ENCODE measurements at places on chromosomes 2 and 18.

DNA sequence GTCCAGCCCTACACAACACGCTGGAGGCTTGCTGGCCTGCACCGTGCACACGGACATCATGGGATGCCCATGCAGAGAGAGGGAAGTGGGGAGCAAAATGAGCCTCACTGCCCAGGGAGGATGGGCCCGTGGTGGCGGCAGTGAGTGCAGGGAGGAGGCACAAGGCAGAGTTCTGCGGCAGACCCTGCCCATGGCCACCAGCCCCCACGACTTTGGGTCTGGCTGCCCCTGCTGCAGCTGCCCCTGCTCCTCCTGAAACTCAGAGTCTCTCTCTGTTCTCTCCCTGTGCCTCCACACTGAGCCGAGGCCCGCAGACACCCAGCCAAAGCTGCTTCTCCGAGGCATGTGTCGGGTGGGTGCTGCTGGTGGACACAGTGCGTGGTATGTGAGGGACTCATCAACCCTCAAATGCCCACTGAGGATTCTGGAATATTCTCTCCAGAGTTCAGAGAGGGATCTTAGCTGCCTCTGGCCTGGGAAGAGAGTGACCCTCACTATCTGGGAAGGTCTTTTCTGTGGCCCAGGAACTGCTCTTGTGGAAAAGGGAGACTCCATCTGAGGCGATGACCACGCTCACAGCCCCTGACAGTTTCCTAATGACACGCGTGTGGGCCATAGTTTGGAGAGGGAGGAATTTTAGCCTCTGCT lies 45.1 kb upstream of the HPCAL1 start:
- DNase-seq = no peak

GRCh38 chr2:20188851-20189250 lies 36.1 kb downstream of the SDC1 start:
- no peak for DNase-seq

DNA sequence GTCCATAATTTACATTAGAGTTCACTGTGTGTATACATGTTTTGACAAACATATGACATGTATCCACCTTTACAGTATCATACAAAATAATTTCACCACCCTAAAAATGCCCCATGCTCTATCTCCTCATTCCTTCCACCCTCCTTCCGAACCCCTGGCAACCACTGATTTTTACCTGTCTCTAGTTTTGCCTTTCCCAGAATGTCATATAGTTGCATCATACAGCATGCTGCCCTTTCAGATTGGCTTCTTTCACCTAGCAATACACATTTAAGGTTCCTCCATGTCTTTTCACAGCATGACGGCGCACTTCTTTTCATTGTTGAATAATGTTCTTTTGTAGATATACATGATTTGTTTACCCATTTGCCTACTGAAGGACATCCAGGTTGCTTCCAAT lies 10.4 kb downstream of the LRPPRC start:
- no peak for DNase-seq

- no peak for DNase-seq
These were observed 62.5 kb upstream of the LPIN2 start for GRCh38 chr18:3075491-3075890.

GRCh38 chr18:7388741-7389140 lies 157.9 kb downstream of the LRRC30 start:
- DNase-seq = no peak

DNA sequence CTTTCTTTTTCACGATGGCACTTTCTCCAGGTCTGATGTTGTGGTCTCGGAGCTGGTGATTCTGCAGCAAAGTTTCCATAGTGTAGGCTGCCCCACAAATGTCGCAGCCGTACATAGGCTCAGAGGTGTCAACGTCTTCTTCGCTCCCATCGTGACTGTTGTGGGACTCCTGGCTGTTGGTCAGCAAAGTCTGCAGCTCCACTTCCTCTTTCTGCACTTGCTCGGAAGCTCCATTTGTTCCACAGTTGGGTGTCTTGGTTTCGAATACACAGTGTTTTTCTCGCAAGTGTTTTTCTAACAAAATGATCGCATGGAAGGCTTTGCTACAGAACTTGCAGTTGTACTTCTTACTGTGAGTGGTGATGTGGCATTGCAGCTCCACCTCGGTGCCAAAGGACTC lies 126.8 kb downstream of the ZNF521 start:
- no peak for DNase-seq

DNA sequence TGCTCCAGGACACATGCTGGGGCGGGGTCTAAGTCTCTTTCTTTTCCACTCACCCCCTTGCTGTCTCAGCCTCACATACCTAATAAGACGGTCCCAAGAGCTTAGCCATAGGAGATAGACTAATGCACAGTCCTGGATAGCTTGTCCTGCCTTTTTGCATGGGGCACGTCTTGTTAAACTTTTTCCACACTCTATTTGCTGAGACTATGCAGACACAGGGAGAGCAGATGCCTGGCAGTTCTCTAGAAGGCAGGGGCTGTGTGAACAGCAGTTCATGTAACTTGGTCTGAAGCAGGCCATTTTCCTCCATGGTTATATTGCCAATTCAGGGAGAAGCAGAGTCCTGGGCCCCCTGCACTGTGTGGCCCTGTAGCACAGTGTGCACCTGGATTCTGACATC lies 142.1 kb downstream of the SEPTIN10 start:
- no peak for DNase-seq

GRCh38 chr2:27275211-27276150 lies at the start of gene DNAJC5G:
DNAJC5G (plus strand) TSS chr2:27275433; CDS start chr2:27276729, 1,296 bp downstream.
- no peak for DNase-seq

DNA sequence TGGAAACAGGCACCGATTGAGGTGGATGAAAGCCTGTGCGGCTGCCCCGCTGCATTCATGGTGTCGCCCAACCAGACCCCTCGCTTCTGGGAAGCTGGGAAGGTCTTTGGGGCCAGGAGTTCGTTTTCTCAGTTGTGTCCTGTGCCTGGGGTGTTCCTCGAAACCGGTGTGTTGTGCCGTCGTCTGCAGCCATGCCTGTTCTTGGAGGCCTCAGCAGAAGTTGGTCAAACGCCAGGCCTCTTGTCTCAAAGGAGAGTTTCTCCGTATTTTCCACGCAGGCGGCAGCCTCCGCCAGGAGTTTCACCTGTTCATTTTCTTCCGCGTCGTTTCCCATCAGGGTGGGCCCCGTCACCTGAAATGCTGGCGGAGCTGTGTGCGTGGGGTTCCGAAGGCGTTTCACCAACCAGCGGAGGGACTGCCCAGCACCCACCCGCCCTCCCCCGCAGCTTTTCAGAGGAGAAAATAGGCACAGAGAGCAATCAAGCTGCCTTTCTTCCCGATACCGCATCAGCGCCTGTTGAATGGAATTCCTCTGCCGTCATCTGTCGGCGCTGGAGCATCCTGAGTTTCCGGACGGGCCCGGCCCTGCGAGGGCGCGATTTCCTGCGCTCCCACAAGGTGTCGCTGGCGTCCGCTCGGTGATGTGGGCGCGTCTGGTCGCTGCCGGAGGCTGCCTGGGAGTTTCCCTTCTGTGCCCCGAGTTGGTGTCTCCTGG lies 17.0 kb upstream of the NFATC1 start:
- DNase-seq = peak; percentile 53

- DNase-seq = no peak
These were observed 69.8 kb downstream of the NEB start for GRCh38 chr2:151664520-151664919.

DNA sequence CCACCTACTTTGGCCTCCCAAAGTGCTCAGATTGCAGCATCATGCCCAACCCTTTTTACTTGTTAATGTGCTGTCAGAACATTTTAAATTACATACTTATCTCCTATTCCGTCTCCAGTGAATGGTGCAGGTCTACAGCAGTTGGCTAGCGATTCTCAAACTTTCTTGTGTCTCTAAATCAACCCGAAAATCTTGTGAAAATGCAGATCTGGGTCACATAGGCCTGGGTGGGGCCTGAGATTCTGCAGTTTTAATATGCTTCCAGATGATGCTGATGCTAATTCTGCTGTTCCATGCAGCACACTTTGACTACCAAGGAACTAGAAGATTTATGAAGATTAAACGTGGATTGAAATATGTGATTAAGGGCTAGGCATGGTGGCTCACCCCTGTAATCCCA lies 14.8 kb upstream of the ACSL3 start:
- no peak for DNase-seq

Data from stimulated activated CD8-positive, alpha-beta memory T cell treated with anti-CD3 and anti-CD28 coated beads, Interleukin-4, amount 100 ng/mL, for 4 hours (primary cell).